Astrocyte (in vitro differentiated cells and primary cell): ENCODE measurements at places on chromosomes 3 and 15. TPM values are rescaled to one million over a fixed set of nuclear protein-coding genes. Genes with fewer than 3 reads are reported as not detected.

The PLA2G4B gene
- total RNA-seq: 1.5 and 1.8 TPM in 2 replicates

The GOLGA6L6 gene
- not detected in 2 replicates for total RNA-seq

The HYKK gene
- total RNA-seq: 1.3 and 1.4 TPM in 2 replicates

- H3K27me3 ChIP-seq: no peaks in the 10 kb centered on the region
Measured at GRCh38 chr3:18126772-18127171, 298.4 kb downstream of the SATB1 start.

DNA sequence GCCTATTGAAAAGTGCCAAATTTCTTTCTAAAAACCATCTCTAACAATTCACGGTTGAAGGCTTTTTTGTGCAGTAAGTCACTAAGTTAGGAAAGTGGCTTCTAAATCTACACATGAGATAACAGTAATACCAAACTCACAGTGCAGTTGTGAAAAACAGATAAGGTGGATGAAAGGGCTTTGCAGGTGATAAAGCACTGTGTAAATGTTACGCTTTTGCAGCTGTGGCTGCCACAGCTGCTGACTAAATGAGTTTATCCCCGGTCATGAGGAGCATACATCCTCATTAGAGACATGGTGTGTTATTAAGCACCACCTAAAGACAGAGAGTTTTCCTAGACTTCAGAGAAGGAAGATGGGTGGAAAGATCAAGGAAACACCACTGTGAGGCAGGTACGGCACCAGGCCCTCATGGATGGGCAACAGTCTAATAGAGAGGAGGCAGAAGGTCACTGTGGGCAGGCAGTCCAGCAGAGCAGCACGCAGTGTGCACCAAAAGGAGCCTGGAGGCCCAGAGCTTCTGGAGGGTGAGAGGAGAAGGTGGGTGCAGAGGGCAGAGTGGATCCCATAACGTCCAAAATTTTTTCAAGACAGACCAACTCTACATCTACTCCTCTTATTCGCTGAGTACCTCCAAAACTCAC is 68.5 kb downstream of the FMN1 start:
- peaks cover 16% of the 10 kb centered on the region for H3K4me1 ChIP-seq
- no peaks in the 10 kb centered on the region for H3K27me3 ChIP-seq
- no peak overlapping the region for H3K4me3 ChIP-seq

- no peak overlapping the region for H3K4me3 ChIP-seq
- H3K36me3 ChIP-seq: no peaks in the 10 kb centered on the region
- H3K27me3 ChIP-seq: no peaks in the 10 kb centered on the region
- no peaks in the 10 kb centered on the region for H3K4me1 ChIP-seq
- DNase-seq: no peak
Measured at GRCh38 chr3:115876876-115877614, 253.7 kb downstream of the GAP43 start.

The HCN4 gene
- 2.2 and 3.0 TPM in 2 replicates for total RNA-seq

GRCh38 chr3:98323425-98323824 is 30.2 kb upstream of the OR5K4 start:
- no peaks in the 10 kb centered on the region for H3K4me1 ChIP-seq
- H3K27ac ChIP-seq: no peak overlapping the region
- H3K36me3 ChIP-seq: no peaks in the 10 kb centered on the region
- no peaks in the 10 kb centered on the region for H3K27me3 ChIP-seq

DNA sequence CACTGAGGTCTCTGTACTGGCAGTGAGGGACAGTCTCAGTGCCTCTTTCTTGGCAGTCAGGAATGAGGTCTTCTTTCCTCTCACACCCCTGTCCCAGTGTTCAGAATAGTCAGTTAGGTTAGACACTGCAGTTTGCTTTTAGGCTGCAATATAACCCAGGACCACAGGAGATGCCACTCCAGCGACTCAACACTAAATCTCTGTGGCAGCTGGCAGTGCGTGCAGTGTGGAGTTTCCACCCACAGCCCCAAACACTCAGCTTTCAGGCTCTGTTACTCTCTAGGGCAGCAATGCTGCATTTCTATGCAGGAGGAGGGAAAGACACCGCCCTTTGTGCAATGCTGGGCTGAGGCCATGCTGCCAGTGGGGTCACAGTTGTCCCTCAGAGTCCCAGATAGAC is 150.2 kb upstream of the SUCLG2 start:
- H3K4me1 ChIP-seq: no peaks in the 10 kb centered on the region
- no peaks in the 10 kb centered on the region for H3K36me3 ChIP-seq
- no peaks in the 10 kb centered on the region for H3K27me3 ChIP-seq
- no peak for DNase-seq

DNA sequence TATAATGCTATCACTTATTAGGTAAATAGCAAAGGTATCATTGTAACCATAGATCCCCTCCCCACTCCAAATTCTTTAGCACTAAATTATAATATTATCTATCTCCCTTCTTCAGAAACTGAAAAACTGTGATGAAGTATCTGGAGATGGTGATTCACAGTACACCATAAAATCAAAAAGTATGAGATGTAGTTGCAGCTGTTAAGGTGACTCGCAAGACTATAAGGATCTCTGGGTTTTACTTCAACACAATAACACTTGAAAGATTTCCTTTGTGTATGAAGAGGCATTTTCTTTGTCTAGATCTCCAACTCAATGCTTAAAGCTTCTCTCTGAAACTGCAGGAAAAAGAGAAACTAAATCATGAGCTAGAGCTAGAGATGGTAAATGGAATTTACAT is 46.9 kb downstream of the IFT57 start:
- no peaks in the 10 kb centered on the region for H3K27me3 ChIP-seq
- peaks cover 6% of the 10 kb centered on the region for H3K4me1 ChIP-seq
- DNase-seq: peak; percentile 31

The P2RY14 gene
- 0.11 TPM in 1 of 2 replicates, not detected in the other for total RNA-seq

The ACTC1 gene
- 860 and 942 TPM in 2 replicates for total RNA-seq

The ITIH3 gene
- total RNA-seq: 0.16 and 0.36 TPM in 2 replicates

DNA sequence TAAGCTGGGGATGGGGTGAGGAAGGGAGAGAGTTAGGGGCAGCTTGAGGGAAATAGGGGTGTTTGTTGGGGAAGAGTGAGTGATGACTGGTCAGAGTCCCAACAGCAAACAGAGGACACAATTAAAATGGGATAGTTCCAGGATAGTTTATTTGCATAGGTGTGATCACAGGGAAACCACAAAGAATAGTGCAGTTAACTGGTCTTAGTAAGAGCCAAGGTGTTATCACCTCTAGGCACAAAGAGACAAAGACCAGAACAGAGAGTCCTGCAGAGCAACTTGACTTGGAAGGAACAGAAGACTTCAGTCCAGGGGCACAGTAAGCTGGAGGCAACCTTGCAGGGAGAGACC is 42.1 kb upstream of the DLG1 start:
- no peak for DNase-seq
- H3K27me3 ChIP-seq: no peaks in the 10 kb centered on the region
- H3K36me3 ChIP-seq: no peaks in the 10 kb centered on the region
- peaks cover 4% of the 10 kb centered on the region for H3K4me1 ChIP-seq

DNA sequence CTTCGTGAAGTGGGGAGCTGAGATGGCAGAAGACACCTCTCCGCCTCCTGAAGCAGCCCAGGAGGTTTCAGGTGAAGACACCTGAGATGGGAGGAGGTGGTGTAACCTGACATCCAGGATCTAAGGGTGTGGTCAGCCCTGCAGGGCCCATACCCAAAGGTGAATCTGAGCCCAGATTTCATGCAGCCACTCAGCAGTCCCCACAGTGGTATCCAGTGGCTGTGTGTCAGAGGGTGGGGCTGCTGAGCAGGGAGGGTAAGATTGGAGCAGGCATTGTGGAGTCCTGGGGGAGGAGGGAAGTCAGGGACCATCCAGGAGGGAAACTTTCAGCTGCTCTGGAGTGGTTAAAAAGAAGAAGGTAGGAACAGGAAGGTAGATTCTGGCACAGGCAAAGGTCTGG is 46.0 kb upstream of the SMAD6 start:
- H3K4me3 ChIP-seq: no peak overlapping the region
- H3K27ac ChIP-seq: no peak overlapping the region

The SLC22A13 gene
- 0.72 and 1.8 TPM in 2 replicates for total RNA-seq

GRCh38 chr3:170910542-170910941 is 2.1 kb upstream of the EIF5A2 start:
- H3K27me3 ChIP-seq: no peaks in the 10 kb centered on the region
- H3K4me3 ChIP-seq: no peak overlapping the region
- H3K36me3 ChIP-seq: no peaks in the 10 kb centered on the region
- H3K4me1 ChIP-seq: peaks cover 7% of the 10 kb centered on the region
- H3K27ac ChIP-seq: no peak overlapping the region
- no peak for DNase-seq

- no peaks in the 10 kb centered on the region for H3K27me3 ChIP-seq
- no peak for DNase-seq
- H3K4me3 ChIP-seq: no peak overlapping the region
- H3K27ac ChIP-seq: no peak overlapping the region
- H3K4me1 ChIP-seq: peaks cover 12% of the 10 kb centered on the region
Measured at GRCh38 chr3:66454464-66454859, 46.4 kb downstream of the LRIG1 start.

The AP3B2 gene
- total RNA-seq: 7.2 and 11.5 TPM in 2 replicates

GRCh38 chr15:83545804-83546511 is 98.8 kb downstream of the SH3GL3 start:
- no peaks in the 10 kb centered on the region for H3K4me1 ChIP-seq
- no peak overlapping the region for H3K4me3 ChIP-seq
- H3K27ac ChIP-seq: no peak overlapping the region
- H3K36me3 ChIP-seq: no peaks in the 10 kb centered on the region

DNA sequence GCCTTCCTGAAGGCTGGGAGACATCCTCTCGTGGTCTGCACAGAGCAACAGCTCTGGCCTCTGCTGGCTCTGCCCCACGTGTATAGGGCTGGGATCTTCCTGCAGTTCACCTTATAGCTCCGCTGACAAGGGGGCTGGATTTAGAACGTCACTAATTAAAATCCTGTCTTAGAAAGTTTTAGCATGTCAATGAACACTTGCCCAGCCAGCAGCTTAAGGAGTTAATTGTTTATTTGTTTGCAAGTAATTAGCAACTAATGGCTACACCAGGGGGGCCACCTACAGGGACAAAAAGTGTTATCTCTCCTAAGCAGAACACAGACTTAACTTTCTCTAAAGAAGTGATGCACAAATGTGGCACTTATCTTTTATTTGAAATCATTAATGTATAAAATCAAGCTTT is at the start of gene HESX1:
Gene HESX1, minus strand, starts transcription at position 84 of the 403 bp plus-strand sequence. Its CDS starts 60 bp downstream, at position 24.
- no peak within 1 kb of the TSS for H3K27ac ChIP-seq
- DNase-seq: no peak
- no peak within 1 kb of the TSS for H3K4me3 ChIP-seq

The FANCD2OS gene
- total RNA-seq: not detected in 2 replicates

DNA sequence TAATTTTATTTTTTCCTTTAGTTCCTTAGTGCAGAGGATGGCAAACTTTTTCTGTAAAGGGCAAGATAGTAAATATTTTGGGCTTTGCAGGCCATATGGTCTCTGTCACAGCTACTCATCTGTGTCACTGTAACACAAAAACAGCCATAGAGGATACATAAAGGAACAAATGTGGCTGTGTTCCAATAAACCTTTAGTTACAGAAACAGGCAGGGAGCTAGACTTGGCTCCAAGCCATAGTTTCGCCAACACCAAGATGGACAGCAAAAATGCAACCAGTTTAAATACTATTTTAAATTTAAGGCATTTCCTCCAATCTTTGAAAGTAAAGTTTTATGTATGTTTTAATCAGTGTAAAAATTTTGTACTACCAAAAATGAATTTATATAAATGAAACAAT is 753.4 kb downstream of the FHIT start:
- H3K4me3 ChIP-seq: no peak overlapping the region
- DNase-seq: no peak
- no peaks in the 10 kb centered on the region for H3K4me1 ChIP-seq
- no peaks in the 10 kb centered on the region for H3K36me3 ChIP-seq

- H3K4me3 ChIP-seq: no peak overlapping the region
- H3K4me1 ChIP-seq: peaks cover 21% of the 10 kb centered on the region
- H3K27ac ChIP-seq: no peak overlapping the region
- H3K36me3 ChIP-seq: peaks cover 30% of the 10 kb centered on the region
- no peak for DNase-seq
Measured at GRCh38 chr15:70830615-70831014, 23.3 kb downstream of the LARP6 start.

GRCh38 chr15:95645791-95646338 is 684.6 kb upstream of the NR2F2 start:
- H3K4me1 ChIP-seq: no peaks in the 10 kb centered on the region
- no peak overlapping the region for H3K4me3 ChIP-seq
- H3K36me3 ChIP-seq: no peaks in the 10 kb centered on the region
- no peaks in the 10 kb centered on the region for H3K27me3 ChIP-seq
- DNase-seq: no peak

- H3K36me3 ChIP-seq: no peaks in the 10 kb centered on the region
- no peaks in the 10 kb centered on the region for H3K27me3 ChIP-seq
- no peaks in the 10 kb centered on the region for H3K4me1 ChIP-seq
- no peak overlapping the region for H3K4me3 ChIP-seq
Measured at GRCh38 chr3:143065364-143065763, 54.2 kb upstream of the CHST2 start.

GRCh38 chr15:31235311-31236183 is 91.1 kb upstream of the KLF13 start:
- no peaks in the 10 kb centered on the region for H3K27me3 ChIP-seq
- H3K27ac ChIP-seq: peak overlapping the region; percentile 69
- peak; percentile 30 for DNase-seq
- peaks cover 19% of the 10 kb centered on the region for H3K4me1 ChIP-seq

The KBTBD13 gene
- total RNA-seq: not detected in 2 replicates

The NR2E3 gene
- not detected in 2 replicates for total RNA-seq

The ABHD14A gene
- total RNA-seq: 10.9 and 11.8 TPM in 2 replicates

- H3K4me3 ChIP-seq: no peak overlapping the region
- H3K4me1 ChIP-seq: peaks cover 22% of the 10 kb centered on the region
- no peak overlapping the region for H3K27ac ChIP-seq
- H3K27me3 ChIP-seq: no peaks in the 10 kb centered on the region
Measured at GRCh38 chr3:147651107-147651778, 242.1 kb downstream of the ZIC1 start.

- no peak overlapping the region for H3K4me3 ChIP-seq
- no peak for DNase-seq
- no peaks in the 10 kb centered on the region for H3K36me3 ChIP-seq
- no peaks in the 10 kb centered on the region for H3K4me1 ChIP-seq
- no peak overlapping the region for H3K27ac ChIP-seq
- peaks cover 51% of the 10 kb centered on the region for H3K27me3 ChIP-seq
Measured at GRCh38 chr15:70539912-70540530, 223.3 kb downstream of the UACA start.

- H3K4me3 ChIP-seq: no peak overlapping the region
- H3K27ac ChIP-seq: no peak overlapping the region
- H3K4me1 ChIP-seq: peaks cover 20% of the 10 kb centered on the region
- H3K27me3 ChIP-seq: no peaks in the 10 kb centered on the region
- no peaks in the 10 kb centered on the region for H3K36me3 ChIP-seq
Measured at GRCh38 chr15:64010719-64011118, 35.6 kb downstream of the DAPK2 start.

The EBLN2 gene
- total RNA-seq: 3.1 TPM in 2 replicates

GRCh38 chr3:69838217-69838616 is 99.0 kb downstream of the MITF start:
- no peaks in the 10 kb centered on the region for H3K27me3 ChIP-seq
- H3K4me1 ChIP-seq: peaks cover 6% of the 10 kb centered on the region
- DNase-seq: peak; percentile 95
- H3K36me3 ChIP-seq: no peaks in the 10 kb centered on the region
- no peak overlapping the region for H3K4me3 ChIP-seq

The LNP1 gene
- 2.5 and 2.6 TPM in 2 replicates for total RNA-seq

The CCR4 gene
- not detected in 2 replicates for total RNA-seq

- H3K36me3 ChIP-seq: no peaks in the 10 kb centered on the region
- no peak for DNase-seq
Measured at GRCh38 chr3:30890907-30891306, 3.6 kb downstream of the GADL1 start.
